Activated CD8-positive, alpha-beta T cell treated with anti-CD3 and anti-CD28 coated beads for 36 hours (primary cell): ENCODE measurements at places on chromosomes 7 and 10. TPM values are rescaled to one million over a fixed set of nuclear protein-coding genes. Genes with fewer than 3 reads are reported as not detected.

DNA sequence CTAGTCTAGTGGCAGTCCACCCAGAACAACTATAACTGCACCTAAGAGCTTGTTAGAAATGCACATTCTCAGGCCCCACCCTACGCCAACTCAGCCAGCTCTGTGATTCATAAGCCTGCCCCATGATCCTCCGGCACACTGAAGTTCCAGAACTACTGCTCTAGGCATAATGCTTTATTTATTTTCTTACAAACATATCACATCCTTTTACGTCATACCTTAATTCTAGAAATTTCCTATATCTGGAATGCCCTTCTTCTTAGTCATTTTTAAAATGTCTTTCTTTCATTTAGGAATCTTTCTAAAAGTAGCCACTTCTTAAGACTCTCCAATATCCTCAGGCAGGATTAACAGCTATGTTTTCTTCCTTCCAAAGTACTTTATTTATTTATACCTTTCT, 480.1 kb downstream of the INHBA start:
- H3K4me3 ChIP-seq, result no peak overlapping the region
- H3K27me3 ChIP-seq, result no peaks in the 10 kb centered on the region
- H3K4me1 ChIP-seq, result no peaks in the 10 kb centered on the region

GRCh38 chr7:69399401-69399800, 198.9 kb upstream of the AUTS2 start:
- H3K27ac ChIP-seq, result no peak overlapping the region
- H3K4me1 ChIP-seq, result no peaks in the 10 kb centered on the region
- no peak overlapping the region for H3K4me3 ChIP-seq
- DNase-seq, result no peak
- H3K27me3 ChIP-seq, result peaks cover 3% of the 10 kb centered on the region

DNA sequence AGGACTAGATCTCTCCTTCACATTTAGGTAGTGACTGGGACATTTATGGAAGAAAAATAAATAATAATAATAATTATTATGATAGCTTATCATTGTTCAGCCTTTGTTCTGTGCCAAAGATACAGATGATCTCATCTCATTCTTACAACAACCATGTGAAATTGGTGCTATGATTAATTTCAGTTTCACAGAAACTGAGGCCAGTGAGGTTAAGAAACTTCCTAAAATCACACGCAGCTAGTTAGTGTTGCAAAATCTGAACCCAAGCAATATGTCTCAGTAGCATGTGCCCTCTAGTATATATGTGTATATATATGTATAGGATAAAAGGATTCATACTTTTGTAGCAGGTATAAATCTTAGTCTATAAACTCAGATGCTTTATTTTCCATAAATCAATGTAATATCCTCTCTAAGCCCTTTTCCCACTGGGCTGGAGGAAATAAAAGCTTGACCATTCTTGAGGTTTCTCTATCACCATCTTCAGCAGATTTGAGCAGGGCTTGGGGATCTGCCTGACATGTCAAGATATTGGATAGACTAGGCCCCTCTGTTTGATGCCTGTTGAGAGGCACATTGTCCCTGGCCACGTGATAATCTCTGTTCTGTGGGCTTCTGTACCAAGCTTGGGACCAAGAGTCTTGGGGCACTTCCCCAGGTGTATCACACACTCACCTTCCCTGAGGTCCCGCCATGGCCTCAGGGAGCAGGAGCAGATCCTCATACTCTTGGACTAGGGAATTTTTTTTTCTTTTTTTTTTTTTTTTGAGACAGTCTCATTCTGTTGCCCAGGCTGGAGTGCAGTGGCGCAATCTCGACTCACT, 172.6 kb upstream of the NRP1 start:
- H3K4me3 ChIP-seq, result no peak overlapping the region
- H3K36me3 ChIP-seq, result no peaks in the 10 kb centered on the region
- no peak overlapping the region for H3K27ac ChIP-seq
- H3K4me1 ChIP-seq, result peaks cover 9% of the 10 kb centered on the region
- no peak for DNase-seq
- H3K27me3 ChIP-seq, result peaks cover 20% of the 10 kb centered on the region

DNA sequence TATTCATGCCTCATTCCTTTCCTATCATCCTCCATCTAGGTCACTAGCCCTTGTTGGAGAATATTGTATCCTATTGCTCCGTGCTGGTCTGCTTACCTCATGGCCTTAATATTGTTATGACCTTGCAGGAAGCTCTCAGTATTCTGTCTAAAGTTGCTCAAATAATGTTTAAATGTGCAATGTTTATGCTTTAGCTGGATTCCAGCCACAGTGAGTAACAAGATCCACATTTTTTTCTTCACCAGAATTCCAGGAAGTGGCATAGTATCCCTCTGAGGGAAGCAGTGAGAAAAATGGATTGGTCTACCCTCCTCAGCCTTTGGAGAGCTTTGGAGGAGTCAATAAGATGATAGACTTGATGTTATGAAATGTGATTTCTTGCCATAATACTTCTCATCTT, 402.6 kb downstream of the NRG3 start:
- H3K4me1 ChIP-seq, result no peaks in the 10 kb centered on the region
- no peaks in the 10 kb centered on the region for H3K27me3 ChIP-seq
- no peak overlapping the region for H3K27ac ChIP-seq
- no peak overlapping the region for H3K4me3 ChIP-seq
- H3K36me3 ChIP-seq, result no peaks in the 10 kb centered on the region
- no peak for DNase-seq

DNA sequence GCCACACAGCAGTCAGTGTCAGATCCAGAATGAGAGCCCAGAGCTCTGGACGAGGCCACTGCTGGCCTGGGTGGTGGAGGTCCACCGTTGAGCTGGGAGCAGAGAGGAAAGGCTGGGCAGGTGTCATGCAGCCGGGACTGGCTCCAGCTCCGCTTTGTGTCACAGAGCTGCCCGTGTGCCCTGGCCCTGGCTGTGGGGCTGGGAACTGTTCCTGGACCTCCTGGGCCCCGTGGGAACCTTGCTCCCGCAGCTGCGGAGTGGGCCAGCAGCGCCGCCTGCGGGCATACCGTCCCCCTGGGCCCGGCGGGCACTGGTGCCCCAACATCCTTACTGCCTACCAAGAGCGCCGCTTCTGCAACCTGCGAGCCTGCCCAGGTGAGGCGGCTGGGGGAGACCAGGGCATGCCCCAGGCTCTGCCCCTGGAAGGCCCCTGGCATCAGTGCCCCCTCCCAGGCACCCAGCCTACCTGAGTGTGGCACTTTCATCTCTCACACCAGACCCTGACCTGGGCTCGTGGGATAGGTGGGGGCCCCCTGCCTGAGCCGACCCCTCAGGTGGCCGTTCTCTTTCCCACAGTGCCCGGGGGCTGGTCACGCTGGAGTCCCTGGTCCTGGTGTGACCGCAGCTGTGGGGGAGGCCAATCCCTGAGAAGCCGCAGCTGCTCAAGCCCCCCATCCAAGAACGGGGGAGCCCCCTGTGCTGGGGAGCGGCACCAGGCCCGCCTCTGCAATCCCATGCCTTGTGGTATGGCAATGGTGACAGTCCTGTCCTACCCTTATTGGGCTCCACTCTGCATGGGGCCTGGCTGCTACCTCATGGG, 18.8 kb upstream of the ZNF862 start:
- no peak overlapping the region for H3K27ac ChIP-seq
- H3K4me3 ChIP-seq, result no peak overlapping the region
- H3K36me3 ChIP-seq, result no peaks in the 10 kb centered on the region
- H3K4me1 ChIP-seq, result no peaks in the 10 kb centered on the region

- no peak overlapping the region for H3K27ac ChIP-seq
- H3K4me1 ChIP-seq, result peaks cover 10% of the 10 kb centered on the region
- no peaks in the 10 kb centered on the region for H3K27me3 ChIP-seq
- H3K36me3 ChIP-seq, result no peaks in the 10 kb centered on the region
- DNase-seq, result no peak
Measured at GRCh38 chr10:74040200-74041126, 42.5 kb downstream of the VCL start.

DNA sequence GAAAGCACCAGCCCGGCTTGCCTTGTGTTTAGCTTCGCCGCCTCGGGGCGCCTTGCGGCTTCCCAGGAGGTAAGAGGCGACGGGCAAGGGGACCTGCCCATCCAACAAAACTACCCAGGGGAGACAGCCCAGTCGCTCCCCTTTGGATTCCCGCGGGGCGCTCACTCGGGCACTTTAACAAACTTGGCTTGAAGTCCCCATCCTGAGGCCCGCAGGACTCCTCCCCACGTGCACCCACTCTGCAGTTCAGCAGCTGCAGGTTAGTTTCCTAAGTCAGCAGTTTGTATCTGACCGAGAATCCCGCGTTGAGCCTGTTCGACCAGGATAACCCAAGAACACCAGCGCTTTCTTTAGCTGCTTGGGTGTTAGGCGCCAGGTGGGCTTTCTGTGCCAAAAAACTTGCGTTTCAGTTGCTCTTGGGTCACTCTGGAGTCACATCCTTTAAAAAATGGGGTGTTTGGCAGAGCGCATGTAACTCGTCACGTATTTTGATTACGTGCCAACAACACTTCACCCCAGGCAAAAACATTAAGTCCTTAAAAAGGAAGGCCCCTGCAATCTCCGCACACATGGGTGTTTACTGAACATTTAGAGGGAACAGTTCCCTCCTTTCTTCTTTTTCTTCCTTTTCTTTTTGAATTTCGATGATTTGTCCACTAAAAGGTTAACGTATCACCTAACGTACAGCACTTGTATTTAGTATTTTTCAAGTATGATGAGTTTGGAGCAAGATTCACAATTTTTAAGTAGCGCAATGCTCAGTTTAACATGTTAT, 876 bp downstream of the DNAH11 start:
- peaks cover 52% of the 10 kb centered on the region for H3K27me3 ChIP-seq
- peak overlapping the region; percentile 60 for H3K4me3 ChIP-seq
- H3K36me3 ChIP-seq, result no peaks in the 10 kb centered on the region
- no peak overlapping the region for H3K27ac ChIP-seq

DNA sequence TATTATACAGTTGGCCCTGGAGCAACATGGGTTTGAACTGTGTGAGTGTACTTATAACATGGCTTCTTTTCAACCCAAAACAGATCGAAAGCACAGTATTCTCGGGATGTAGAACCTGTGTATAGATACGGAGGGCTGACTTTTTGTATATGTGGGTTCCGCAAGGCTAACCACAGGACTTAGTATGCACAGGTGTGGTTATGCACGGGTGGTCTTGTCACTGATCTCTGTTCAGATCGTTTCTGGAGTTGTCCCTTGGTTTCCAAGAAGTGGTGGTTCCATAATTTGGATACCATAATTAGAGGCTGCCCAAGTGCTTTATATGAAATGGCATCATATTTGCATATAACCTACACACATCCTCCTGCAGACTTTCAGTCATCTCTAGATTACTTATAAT, 10.9 kb upstream of the BHLHA15 start:
- peaks cover 49% of the 10 kb centered on the region for H3K4me1 ChIP-seq
- H3K27ac ChIP-seq, result peak overlapping the region; percentile 11
- no peaks in the 10 kb centered on the region for H3K27me3 ChIP-seq
- peak; percentile 70 for DNase-seq

GRCh38 chr7:100483722-100484672, at the start of gene NYAP1:
TSS of gene NYAP1 (plus strand) at chr7:100483927. CDS start at chr7:100485312, 1,385 bp downstream.
- H3K27me3 ChIP-seq, result no peaks in the 10 kb centered on the region
- no peak for DNase-seq
- no peaks in the 10 kb centered on the region for H3K36me3 ChIP-seq

GRCh38 chr10:131119626-131120355, 191.7 kb downstream of the TCERG1L start:
- no peaks in the 10 kb centered on the region for H3K4me1 ChIP-seq
- H3K4me3 ChIP-seq, result no peak overlapping the region
- no peak overlapping the region for H3K27ac ChIP-seq
- no peaks in the 10 kb centered on the region for H3K36me3 ChIP-seq
- DNase-seq, result no peak

GRCh38 chr10:85979598-85979997, 387.0 kb downstream of the GRID1 start:
- no peaks in the 10 kb centered on the region for H3K4me1 ChIP-seq
- no peak overlapping the region for H3K27ac ChIP-seq
- H3K36me3 ChIP-seq, result no peaks in the 10 kb centered on the region
- peaks cover 3% of the 10 kb centered on the region for H3K27me3 ChIP-seq
- DNase-seq, result no peak

- no peak overlapping the region for H3K27ac ChIP-seq
- H3K4me1 ChIP-seq, result no peaks in the 10 kb centered on the region
- DNase-seq, result no peak
- no peaks in the 10 kb centered on the region for H3K36me3 ChIP-seq
- H3K4me3 ChIP-seq, result no peak overlapping the region
Measured at GRCh38 chr10:49351669-49352068, 44.2 kb downstream of the DRGX start.

DNA sequence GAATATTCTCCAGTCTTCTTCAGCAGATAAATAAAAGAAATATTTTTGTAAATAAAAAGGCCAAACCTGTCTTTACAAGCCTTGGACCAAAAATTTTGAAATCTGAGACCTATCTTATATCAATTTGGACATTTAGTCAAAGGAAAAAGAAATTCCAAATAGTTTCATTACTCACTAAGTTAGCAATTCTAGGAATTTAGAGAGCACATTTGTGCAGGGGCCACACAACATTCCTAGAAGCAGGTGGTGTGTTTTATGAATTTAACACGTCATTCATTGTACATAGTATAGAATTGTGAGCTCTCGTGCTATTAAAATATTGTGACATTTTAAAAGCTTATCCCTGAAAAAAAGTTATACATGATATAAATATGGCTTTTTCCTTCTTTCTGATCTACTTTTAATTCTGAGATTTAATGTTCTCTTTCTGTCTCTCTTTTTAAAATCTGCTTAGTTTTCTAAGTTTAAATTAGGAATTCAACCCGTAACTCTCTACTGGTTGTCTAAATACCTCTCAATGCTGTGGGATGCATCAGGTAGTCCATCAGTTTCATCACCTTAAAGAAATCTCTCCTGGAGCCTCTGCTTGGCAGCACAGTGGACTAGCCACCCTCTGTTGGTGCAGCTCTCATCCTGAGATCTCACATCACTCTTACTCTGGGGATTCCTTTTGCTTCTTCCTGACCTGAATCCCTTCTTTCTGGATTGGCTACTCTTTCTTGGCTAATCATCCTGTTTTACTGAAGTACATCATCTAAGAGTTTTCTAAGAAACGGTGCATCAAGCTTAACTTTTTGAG, 124.5 kb downstream of the SEMA3E start:
- H3K27me3 ChIP-seq, result no peaks in the 10 kb centered on the region
- H3K4me1 ChIP-seq, result no peaks in the 10 kb centered on the region
- H3K27ac ChIP-seq, result no peak overlapping the region
- H3K4me3 ChIP-seq, result no peak overlapping the region
- H3K36me3 ChIP-seq, result no peaks in the 10 kb centered on the region

GRCh38 chr10:33697016-33697415, 362.5 kb upstream of the NRP1 start:
- H3K27ac ChIP-seq, result no peak overlapping the region
- no peak overlapping the region for H3K4me3 ChIP-seq
- no peaks in the 10 kb centered on the region for H3K4me1 ChIP-seq
- no peak for DNase-seq
- H3K36me3 ChIP-seq, result no peaks in the 10 kb centered on the region
- peaks cover 7% of the 10 kb centered on the region for H3K27me3 ChIP-seq

Gene ZNF316
- total RNA-seq, result 18.8 TPM

Gene OPALIN
- not detected for total RNA-seq

Gene PRSS2
- total RNA-seq, result not detected

Gene CTNNA3
- not detected for total RNA-seq

Gene TMEM229A
- total RNA-seq, result not detected

Gene PDE6C
- not detected for total RNA-seq

Gene COL1A2
- 0.47 TPM for total RNA-seq

Gene TRPV5
- not detected for total RNA-seq

Gene GNAT3
- total RNA-seq, result not detected
